ENCODE measurements at places on chromosomes 5 and 9.

DNA sequence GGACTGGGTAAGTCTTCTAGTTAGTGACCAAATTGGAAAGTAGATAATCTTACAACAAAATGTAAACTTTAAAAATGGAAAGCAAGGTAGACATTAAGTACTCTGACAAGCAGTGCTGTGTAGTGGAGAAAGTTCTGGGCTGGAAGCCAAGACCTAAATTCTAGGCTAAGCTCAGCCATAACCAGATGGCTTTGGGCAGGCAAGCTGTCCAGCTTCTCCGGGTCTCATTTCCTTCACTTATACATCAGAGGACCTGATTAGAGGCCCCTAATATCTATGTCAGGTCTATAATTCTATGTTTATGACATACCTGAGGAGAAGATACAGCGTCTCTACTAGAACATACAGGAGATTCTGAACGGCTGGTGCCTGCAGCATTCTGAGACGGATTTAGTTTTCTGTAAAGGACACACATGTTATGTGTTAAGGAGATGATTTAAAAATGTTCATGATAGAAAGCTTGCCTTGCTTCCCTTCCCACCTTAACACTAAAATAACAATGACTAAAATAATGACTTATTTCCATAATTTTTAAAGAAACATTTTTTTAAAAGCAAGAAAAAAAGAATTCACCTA, 61.2 kb downstream of the ELL2 start:
- no peaks in the 10 kb centered on the region for H3K36me3 ChIP-seq
- no peaks in the 10 kb centered on the region for H3K27me3 ChIP-seq
- H3K4me3 ChIP-seq: no peak overlapping the region

- no peaks in the 10 kb centered on the region for H3K36me3 ChIP-seq
- H3K4me1 ChIP-seq: peaks cover 6% of the 10 kb centered on the region
- H3K4me3 ChIP-seq: no peak overlapping the region
Observed at GRCh38 chr5:170442921-170443320, 53.8 kb upstream of the KCNMB1 start.

DNA sequence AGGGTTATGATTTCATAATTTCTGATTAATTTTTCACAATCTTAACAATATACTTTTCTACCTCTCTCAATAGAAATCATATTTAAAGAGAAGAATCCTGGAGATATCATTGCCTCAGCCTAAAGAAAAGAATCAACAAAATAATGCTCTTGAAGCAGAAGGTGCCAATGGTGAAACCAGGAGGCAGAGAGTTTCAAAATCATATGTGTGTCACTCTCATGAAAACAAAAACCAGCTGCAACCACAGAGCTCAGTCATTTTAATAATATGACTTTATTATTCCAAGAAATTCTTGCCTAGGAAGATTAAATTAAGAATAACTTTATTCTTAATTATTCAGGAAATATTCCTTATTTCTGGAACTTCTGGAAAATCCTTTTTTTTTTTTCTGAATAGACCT, 266.8 kb upstream of the ACTBL2 start:
- H3K27me3 ChIP-seq: peaks cover 7% of the 10 kb centered on the region
- H3K4me1 ChIP-seq: no peaks in the 10 kb centered on the region
- H3K36me3 ChIP-seq: no peaks in the 10 kb centered on the region
- H3K4me3 ChIP-seq: no peak overlapping the region
- DNase-seq: no peak

DNA sequence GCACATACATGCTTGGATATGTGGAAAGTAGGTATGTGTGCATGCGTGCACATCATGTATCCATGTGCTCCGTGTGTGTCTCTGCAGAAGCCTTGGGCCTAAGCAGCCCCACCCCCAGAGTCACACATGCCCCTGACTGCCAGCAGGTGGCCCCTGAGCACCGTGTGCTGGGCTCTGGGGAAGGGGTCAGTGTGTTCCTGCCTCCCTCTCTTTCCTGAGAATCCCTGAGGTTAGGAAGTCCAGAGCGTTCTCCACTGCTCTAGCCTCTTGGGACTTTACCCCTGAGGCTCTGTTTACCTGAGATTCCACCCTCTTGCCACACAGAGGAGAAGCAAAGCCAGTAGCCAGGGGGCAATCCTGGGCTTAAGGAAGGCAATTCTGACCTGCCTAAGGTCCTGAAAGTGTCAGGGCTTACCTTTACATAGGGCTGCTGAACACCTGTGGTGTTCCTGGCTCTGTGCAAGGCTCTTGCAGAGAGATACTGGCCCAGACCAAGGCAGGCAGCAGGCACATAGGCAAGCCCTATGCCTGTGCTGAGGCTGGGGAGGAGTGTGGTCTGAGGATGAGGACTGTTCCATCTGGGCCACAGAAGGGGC, 207.3 kb downstream of the TMEM38B start:
- H3K4me3 ChIP-seq: no peak overlapping the region
- no peaks in the 10 kb centered on the region for H3K4me1 ChIP-seq
- DNase-seq: peak; percentile 22
- no peaks in the 10 kb centered on the region for H3K36me3 ChIP-seq
- H3K27me3 ChIP-seq: no peaks in the 10 kb centered on the region
- H3K27ac ChIP-seq: no peak overlapping the region

- no peaks in the 10 kb centered on the region for H3K27me3 ChIP-seq
- H3K27ac ChIP-seq: no peak overlapping the region
- H3K4me1 ChIP-seq: no peaks in the 10 kb centered on the region
Observed at GRCh38 chr9:5783982-5784381, 48.9 kb downstream of the ERMP1 start.

GRCh38 chr5:74767579-74767913, 497 bp downstream of the NSA2 start:
- H3K4me3 ChIP-seq: peak overlapping the region; percentile 94
- peak; percentile 57 for DNase-seq
- H3K27ac ChIP-seq: peak overlapping the region; percentile 77
- H3K27me3 ChIP-seq: no peaks in the 10 kb centered on the region
- peaks cover 22% of the 10 kb centered on the region for H3K4me1 ChIP-seq

GRCh38 chr5:64301566-64301965, 135.9 kb downstream of the RNF180 start:
- no peaks in the 10 kb centered on the region for H3K36me3 ChIP-seq
- no peak overlapping the region for H3K4me3 ChIP-seq
- no peak overlapping the region for H3K27ac ChIP-seq

DNA sequence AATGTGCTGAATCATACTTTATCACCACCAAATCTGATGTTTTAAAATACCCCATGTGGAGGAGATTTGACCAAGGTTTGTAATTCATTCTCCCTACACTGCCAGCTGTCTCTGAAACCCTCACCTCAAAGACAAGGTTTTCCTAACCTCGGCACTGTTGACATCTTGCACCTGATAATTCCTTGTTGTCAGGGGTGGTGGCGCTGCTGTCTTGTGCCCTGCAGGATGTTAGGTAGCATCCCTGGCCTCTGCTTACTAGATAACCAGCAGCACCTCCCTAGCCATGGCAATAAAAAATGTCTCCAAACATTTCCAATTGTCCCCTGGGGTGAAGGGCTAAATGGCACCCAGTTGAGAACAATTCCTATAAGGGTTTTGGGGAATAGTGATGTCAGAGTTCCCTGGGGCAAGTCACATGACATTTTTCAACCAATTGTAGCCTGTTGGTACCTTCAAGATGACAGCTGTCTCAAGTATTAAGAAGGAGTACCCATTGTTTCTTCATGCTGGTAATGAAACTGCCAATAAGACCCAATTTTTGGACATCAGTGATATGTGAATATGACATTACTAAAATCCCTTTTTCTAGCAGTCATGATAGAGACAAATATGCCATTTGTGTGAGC, 160.6 kb upstream of the PLCXD3 start:
- no peak overlapping the region for H3K4me3 ChIP-seq
- no peaks in the 10 kb centered on the region for H3K4me1 ChIP-seq
- H3K27ac ChIP-seq: no peak overlapping the region
- H3K36me3 ChIP-seq: no peaks in the 10 kb centered on the region

DNA sequence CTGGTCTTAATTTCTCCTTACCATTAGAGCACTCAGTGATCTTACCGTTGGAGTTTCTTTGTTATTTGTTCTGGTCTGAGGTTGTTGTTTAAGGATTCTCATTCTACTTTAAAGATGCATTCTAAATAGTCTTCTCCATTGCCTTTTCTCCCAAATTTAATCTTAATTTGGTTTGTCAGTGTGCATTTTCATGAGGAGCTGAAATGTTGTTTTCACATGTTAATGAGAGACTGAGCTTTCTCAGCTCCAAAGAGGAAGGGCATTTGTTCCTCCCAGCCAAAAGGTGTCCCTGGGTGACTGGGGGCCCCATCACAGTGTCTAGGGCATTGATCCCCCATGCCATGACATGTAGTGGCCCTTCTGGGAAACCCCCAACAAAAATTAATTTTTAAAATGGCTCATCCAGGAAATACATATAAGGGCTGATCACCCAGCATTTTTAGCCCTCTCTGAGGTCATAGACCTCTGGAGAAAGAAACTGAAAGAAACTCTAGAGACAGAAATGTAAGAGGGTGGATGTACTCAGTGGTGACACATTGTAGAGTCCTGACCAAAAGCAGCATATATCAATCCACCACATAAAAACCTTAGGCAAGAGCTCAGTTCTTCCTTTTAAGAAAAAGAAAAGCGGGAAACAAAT, 240.4 kb upstream of the RAI14 start:
- no peak overlapping the region for H3K4me3 ChIP-seq
- H3K27ac ChIP-seq: no peak overlapping the region
- no peak for DNase-seq
- H3K36me3 ChIP-seq: no peaks in the 10 kb centered on the region
- H3K27me3 ChIP-seq: no peaks in the 10 kb centered on the region
- H3K4me1 ChIP-seq: no peaks in the 10 kb centered on the region

GRCh38 chr9:88835038-88835466, 156.2 kb upstream of the S1PR3 start:
- H3K27ac ChIP-seq: peak overlapping the region; percentile 94
- H3K27me3 ChIP-seq: no peaks in the 10 kb centered on the region
- H3K4me3 ChIP-seq: no peak overlapping the region
- H3K36me3 ChIP-seq: no peaks in the 10 kb centered on the region

DNA sequence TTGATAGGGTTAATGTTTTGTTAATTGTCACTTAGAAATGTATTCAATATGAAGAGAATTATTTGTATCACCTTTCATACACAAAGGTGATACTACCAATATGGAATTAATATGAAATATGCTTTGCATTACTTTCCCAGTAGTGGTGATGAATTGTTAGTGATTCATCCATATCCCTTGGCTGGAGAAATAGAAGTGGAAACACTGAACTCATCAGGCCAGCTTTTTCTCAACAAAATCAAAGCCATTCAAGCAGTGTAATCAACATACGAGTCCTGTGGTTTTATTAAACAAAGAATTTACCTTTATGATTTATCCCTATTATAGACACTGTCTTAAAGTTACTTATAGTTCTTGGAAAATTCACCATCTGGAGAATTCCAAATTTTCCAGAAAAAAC, 264.0 kb upstream of the MEF2C start:
- no peak overlapping the region for H3K27ac ChIP-seq
- no peak for DNase-seq
- no peak overlapping the region for H3K4me3 ChIP-seq
- H3K27me3 ChIP-seq: no peaks in the 10 kb centered on the region

- no peaks in the 10 kb centered on the region for H3K27me3 ChIP-seq
- H3K4me3 ChIP-seq: no peak overlapping the region
- no peak overlapping the region for H3K27ac ChIP-seq
- peak; percentile 81 for DNase-seq
Observed at GRCh38 chr5:74206579-74207550, 433.7 kb downstream of the ENC1 start.

GRCh38 chr9:110187126-110187525, 20.8 kb downstream of the C9orf152 start:
- no peak overlapping the region for H3K4me3 ChIP-seq
- no peaks in the 10 kb centered on the region for H3K27me3 ChIP-seq
- H3K27ac ChIP-seq: no peak overlapping the region
- DNase-seq: no peak

GRCh38 chr9:82332774-82333152, 344.2 kb downstream of the SPATA31D1 start:
- H3K36me3 ChIP-seq: no peaks in the 10 kb centered on the region
- no peak overlapping the region for H3K27ac ChIP-seq
- H3K27me3 ChIP-seq: no peaks in the 10 kb centered on the region

DNA sequence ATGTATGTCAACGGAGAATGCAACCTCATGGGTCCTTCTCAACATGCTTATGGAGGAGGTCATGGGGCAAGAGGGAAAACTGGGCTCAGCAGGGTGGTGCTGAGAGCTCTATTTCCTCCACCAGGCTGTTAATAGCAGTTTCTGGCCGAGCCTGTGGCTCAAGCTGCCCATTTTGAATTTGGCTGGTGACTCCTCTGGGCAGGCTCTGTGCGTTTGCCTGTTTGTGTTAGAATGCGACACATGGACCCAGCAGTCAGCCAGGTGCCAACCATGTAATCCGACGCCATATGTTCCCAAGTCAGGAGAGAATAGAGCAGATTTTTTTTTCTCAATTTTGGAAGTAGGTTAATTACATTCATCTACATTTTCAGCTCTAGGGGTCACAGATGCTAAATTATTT, 387.7 kb upstream of the CLINT1 start:
- H3K27ac ChIP-seq: no peak overlapping the region
- H3K4me3 ChIP-seq: no peak overlapping the region
- DNase-seq: no peak
- no peaks in the 10 kb centered on the region for H3K4me1 ChIP-seq
- peaks cover 4% of the 10 kb centered on the region for H3K27me3 ChIP-seq

DNA sequence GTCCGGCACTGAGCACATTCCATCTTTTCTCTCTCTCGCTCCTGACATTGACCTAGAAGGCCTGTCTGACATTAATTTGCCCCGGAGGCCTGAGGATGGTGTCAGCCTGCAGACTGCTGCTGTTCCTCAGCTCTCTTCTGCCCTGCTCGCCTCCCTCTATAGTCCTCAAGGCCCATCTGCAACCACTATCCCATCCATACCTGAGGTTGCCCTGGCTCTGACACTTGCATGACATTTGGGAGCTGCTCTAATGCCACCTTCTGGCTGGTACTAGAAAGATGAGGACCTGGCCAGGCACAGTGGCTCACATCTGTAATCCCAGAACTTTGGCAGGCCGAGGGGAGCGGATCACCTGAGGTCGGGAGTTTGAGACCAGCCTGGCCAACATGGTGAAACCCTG, 38.6 kb upstream of the GGTA1 start:
- H3K27me3 ChIP-seq: no peaks in the 10 kb centered on the region
- H3K4me1 ChIP-seq: no peaks in the 10 kb centered on the region
- H3K4me3 ChIP-seq: no peak overlapping the region
- no peak overlapping the region for H3K27ac ChIP-seq
- no peaks in the 10 kb centered on the region for H3K36me3 ChIP-seq

GRCh38 chr9:114930056-114930812, at the start of gene TNFSF8:
TSS of gene TNFSF8 (minus strand) at chr9:114930591. CDS start at chr9:114930303, 288 bp downstream.
- no peaks in the 10 kb centered on the region for H3K4me1 ChIP-seq
- H3K27me3 ChIP-seq: no peaks in the 10 kb centered on the region
- H3K4me3 ChIP-seq: no peak within 1 kb of the TSS
- DNase-seq: no peak

- peak; percentile 79 for DNase-seq
- peak overlapping the region; percentile 30 for H3K4me3 ChIP-seq
- peaks cover 26% of the 10 kb centered on the region for H3K4me1 ChIP-seq
- H3K27me3 ChIP-seq: no peaks in the 10 kb centered on the region
- no peaks in the 10 kb centered on the region for H3K36me3 ChIP-seq
Observed at GRCh38 chr5:107501965-107502675, 168.6 kb downstream of the EFNA5 start.

DNA sequence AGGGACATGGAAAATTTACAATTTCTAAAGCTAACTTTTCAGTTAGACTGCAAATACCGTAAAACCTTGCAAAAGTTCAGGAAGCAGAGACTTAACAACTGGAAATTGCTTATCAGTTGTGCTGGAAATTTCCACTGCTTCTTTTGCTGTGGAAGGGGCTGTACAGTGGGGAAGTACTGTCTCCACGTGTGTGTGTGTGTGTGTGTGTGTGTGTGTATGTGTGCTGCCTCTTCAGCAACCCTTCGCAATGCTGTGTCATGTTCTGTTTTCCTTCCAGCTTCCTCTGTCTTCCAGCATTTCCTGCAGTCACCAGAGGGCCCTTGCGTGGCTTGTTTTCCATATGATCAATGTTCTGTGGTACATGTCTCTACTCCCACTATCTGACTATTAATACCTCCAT, 87.5 kb upstream of the RANBP3L start:
- no peaks in the 10 kb centered on the region for H3K36me3 ChIP-seq
- H3K4me3 ChIP-seq: no peak overlapping the region
- no peak overlapping the region for H3K27ac ChIP-seq
- peak; percentile 37 for DNase-seq
- peaks cover 9% of the 10 kb centered on the region for H3K4me1 ChIP-seq
